ENCODE measurements at places on chromosomes 16 and 17. TPM values are rescaled to one million over a fixed set of nuclear protein-coding genes. Genes with fewer than 3 reads are reported as not detected.

- no peak for DNase-seq
Observed at GRCh38 chr16:87468550-87468949, 24.3 kb downstream of the ZCCHC14 start.

The JPT2 gene
- total RNA-seq, result 33.1 TPM

DNA sequence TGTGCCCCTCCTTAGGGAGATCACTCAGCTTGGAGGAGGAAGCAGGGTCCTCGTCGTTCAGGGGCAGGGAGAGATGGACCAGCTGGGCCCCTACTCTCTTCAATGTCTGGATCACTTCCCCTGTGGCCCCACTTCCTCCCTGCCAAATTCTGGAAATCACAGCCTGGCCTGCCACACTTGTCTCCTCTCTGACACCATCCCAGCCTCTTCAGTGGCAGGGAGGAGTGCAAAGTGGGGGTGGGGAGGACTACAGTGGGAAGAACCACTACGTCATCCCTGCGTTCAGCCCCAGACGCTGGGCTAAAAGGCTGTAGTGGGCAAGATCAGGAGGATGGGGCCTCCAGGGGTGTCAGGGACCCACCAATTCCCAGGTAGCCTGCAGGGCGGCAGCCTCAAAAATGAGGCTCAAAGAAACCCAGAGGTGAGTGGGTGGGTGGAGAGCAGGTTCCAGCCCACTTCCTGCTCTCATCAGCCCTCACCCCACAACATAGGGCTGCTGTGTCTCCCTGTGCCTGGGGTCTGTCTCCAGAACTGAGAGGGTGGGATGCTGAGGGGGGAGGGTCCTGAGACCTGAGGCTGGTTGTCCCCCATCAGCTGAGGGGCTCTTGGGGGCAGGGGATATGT is 25.0 kb upstream of the TAC4 start:
- no peak for DNase-seq

The PLEKHM1 gene
- total RNA-seq, result 23.7 TPM

DNA sequence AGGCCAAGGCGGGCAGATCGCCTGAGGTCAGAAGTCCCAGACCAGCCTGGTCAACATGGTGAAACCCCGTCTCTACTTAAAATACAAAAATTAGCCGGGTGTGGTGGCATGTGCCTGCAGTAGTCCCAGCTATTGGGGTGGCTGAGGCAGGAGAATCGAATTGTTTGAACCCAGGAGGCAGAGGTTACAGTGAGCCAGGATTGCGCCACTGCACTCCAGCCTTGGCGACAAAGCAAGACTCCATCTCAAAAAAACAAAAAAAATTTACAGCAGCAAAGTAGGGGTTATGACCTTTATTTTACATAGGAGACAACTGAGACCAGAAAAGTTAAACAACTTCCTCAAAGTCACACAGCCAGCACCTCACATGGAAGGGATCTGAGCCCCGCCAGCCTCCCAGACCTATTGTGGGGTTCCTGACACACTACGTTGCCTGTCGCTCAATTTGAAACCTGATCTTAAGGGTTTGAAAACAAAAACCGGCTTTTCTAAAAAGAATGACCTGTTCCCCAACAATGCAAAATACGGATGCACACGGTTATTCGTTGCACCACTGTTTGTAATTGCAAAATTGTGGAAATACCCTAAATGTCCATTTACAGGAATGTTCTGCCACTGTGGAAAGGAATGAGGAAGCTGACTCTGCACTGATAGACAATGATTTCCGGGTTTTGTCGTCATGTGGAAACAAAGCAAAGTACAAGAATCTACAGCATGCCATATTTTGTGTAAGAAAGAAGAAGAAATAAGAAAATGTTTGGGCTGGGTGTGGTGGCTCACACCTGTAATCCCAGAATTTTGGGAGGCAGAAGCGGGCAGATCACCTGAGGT is 77.2 kb downstream of the CNGB1 start:
- DNase-seq, result peak; percentile 84

GRCh38 chr17:39665642-39666224 is 584 bp downstream of the TCAP start:
- no peak for DNase-seq

The DOK4 gene
- 43.9 TPM for total RNA-seq

GRCh38 chr17:10799407-10799806 is 4.5 kb downstream of the TMEM238L start:
- DNase-seq, result no peak

DNA sequence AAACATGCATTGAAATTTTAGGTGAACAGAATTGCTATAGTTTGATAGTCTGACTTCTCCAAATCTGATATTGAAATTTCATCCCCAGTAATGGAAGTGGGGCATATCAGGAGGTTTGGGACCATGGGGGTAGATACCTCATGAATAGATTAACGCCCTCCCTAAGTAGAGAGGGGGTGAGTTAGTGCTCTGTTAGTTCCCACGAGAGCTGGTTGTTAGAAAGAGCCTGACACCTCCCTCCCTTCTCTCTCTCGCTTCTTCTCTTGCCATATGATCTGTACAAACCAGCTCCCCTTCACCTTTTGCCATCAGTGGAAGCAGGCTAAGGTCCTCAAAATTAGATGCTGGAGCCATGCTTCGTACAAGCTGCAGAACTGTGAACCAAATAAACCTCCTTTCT is 78.8 kb downstream of the BRIP1 start:
- DNase-seq, result no peak

DNA sequence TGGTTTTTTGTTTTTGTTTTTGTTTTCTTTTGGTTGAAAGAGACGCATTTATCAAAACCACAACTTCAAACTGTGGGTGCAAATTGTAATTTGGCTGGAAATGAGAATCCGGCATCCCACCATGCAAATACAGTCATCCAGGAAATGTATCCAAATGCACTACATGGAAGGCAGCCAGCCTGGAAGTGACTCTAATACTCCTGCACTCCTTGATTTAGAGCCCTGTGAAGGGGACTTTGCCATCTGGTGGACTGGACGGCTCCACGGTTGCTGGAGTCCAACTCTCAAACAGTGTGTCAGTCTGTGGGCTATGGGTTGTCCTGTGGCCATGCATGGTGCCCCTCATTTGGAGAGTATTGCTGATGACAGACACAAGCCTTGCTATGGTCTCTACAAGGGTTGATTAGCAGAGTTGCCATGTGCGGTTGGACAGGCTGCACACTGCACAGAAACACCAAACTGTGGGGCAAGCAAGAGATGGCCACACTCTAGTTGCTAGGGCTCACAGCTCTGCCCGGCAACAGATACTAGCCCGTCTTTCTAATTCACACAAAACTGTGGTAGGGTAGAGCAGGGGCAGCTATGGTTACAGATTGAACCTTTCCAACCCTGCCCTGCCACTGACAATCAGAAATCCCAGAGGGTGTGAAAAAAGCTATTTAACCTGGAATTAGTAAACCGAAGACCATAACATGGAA is 62.4 kb downstream of the VAT1L start:
- no peak for DNase-seq

DNA sequence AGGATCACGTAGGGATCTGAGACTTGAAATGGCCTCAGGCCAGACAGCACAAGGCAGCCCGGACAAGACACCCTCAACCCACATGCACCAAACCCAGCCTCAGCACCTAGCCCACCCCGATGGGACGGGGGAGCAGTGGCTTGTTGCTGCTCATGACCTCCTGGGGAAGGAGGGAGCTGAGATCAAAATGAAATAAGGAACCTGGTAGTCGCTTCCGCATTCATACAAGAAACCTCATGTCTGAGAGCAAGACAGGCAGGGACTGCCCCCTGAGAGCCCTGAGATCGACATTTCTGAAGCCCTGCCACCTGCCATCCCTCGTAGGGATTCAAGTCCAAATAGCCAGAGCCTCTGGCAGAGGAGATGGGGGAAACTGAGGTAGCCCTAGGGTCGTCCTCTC is 5.7 kb upstream of the CEP131 start:
- no peak for DNase-seq

The FA2H gene
- total RNA-seq, result not detected

GRCh38 chr17:72743037-72743467 is 349.4 kb downstream of the SLC39A11 start:
- DNase-seq, result no peak

The PIEZO1 gene
- total RNA-seq, result 67.8 TPM

DNA sequence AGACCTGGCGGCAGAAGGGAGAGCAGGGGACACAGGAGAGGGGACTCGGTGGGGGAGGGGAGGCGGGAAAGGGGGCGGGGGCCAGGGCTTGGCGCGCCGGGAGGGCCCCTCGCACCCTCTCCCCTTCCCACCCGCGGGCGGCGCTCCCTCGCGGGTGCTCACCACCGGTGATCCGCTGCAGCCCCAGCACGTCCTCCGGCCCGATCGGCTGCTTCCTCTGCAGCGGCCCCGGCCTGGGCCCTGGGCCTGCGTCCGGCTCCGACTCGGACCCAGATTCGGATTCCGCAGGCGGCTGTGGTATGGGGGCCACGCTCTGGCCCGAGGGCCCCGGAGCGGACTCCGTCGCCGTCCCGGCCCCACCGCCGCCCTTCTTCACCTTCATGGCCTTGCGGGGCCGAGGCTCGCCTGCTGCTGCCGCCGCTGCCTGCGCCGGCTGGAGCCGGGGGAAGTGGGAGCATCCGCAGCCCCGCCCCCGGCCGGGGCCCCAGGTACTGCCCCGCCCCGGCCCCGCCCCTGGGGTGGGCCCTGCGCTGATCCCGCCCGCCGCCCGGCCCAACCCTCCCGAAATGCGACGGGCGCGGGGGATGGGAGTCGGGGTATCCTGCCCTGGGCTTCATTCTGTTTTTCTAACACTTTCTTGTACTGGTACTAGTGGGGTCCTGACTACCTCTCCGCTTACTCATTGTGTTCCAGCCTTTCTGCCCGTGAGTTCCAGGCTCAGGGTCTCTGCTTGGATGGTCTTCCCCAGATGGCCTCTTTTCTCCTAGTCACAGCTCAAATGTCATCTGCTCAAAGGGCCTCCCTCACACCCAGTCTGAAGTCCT is at the start of gene UNC119:
UNC119 (minus strand) TSS at position 449 of the 824 bp plus-strand sequence; CDS start at position 382, 67 bp downstream.
- peak; percentile 84 for DNase-seq

GRCh38 chr17:7219229-7219811 is 316 bp downstream of the DLG4 start:
- no peak for DNase-seq

The EMC8 gene
- 13.3 TPM for total RNA-seq

DNA sequence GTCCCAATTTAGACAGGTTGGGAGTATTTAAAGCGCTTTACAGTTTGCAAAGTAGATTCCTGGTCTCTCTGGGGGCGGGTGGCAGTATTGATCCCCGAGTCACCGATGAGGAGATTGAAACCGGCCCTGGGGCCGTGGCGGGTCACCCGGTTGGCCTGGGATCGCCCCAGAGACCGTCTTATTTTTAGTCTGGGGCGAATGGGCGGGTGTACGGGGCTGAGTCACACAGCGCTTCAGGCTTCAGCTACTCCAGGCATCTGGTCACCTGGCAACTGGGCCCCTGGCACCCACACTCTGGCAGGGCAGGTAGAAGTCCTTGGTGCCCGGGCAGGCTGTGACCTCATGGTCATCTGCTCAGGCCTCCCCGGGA is 669 bp downstream of the MIEF2 start:
- peak; percentile 86 for DNase-seq

DNA sequence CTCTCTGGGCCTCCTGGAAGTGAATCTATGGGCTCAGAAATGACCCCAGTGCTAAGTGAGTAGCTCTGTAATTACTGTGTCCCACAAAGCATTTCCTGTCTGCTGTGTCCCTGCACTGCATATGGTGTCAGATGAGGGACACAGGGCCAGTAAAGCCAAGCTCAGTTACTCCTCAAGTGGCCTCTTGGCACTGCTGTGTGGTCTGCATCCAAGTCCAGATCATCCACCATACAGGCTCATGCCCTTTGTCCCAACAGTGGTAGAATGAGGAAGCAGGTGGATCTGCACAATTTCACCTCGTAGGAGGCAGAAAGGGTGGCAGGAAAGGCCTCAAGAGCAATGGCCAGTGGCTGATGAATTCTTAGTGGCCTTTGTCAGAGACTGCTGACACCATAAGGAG is 146.8 kb downstream of the SOX9 start:
- no peak for DNase-seq

DNA sequence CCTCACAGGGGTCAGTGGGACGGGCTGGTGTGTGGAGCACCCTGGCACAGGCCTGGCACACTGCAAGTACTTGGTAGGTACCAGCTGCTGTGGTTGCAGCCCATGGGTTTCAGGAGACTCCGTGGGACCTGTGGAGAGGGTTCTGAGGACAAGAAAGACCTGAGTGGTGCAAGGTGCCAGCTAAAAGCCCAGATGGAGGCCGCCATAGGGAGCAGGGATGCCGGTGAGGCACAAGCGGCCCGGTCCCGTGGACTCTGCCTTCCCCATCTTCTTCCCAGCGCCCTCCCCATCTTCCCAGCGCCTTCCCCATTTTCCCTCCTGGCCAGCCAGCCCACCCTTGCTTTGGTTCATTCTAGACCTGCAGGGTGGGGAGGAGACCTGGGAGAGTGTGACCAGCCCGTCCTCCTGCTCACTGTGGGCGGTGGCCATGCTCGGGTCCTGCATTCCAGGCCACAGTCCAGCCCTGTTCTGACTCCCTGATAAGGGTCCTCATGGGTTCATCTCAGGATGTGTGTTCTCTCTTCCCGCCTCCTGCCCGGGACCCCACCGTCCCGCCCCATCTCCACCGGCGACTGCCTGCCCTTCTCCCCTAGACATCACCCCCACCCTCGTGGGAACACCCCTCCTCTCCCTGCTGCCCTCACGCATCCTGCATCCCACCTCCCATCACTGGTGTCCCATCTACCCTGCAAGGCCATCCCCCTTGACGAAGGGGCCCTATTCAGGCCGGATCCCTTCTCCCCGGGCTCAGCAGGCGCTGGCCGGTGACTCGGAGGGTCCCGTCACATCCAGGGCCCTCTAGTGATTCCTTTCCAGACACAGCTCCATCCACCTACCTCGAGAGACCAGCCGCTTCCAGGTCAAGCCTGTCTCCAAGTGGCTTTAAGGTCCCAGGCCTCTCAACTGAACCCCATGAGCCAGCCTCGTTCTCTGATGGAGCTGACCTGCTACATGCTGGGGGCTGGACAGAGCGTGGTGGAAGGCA is 3.4 kb downstream of the ZNF469 start:
- DNase-seq, result no peak

GRCh38 chr17:62968445-62968923 is 2.4 kb downstream of the TANC2 start:
- no peak for DNase-seq

DNA sequence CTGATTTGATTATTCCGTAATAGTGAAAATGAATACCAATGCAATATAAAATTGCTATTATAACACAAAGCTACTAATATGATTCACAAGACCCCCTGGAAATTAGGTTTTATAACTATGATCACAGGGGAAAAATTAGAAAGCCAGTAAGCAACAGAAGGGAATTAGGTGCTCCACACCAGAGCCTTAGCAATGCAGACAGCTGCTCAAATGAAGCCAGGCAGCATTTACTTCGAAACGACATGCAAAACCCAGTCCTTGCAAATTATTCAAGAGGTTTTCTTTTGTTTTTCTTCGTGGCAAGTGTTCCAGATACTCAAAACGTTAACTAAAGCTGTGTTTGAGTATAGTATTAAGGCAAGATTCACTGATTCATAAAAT is 47.9 kb downstream of the TOX3 start:
- DNase-seq, result no peak

- DNase-seq, result no peak
Observed at GRCh38 chr16:4257646-4258556, 14.9 kb downstream of the TFAP4 start.

DNA sequence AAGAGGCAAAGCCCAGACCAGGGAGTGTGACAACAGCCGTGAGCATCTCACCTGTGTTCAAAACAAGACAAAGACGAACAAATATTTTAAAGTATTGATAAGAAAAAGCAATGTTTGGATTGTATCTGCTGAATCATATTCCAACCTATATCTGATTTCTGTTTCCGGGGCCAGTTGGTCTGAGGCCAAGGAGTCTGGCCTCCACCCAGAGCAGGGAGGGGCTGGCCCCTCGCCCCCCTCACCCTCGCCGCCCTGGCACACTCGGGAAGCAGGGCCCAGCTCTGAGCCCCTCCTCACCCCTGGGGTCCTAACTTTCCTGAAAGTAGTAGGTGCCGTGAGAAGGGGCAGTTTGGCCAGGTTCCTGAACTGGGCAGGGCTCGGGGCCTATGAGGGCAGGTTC is 48.0 kb downstream of the ACTG1 start:
- no peak for DNase-seq
